ENCODE measurements at places on chromosomes 6 and 20. TPM values are rescaled to one million over a fixed set of nuclear protein-coding genes. Genes with fewer than 3 reads are reported as not detected.

The TREM1 gene
- not detected for total RNA-seq

The C6orf141 gene
- total RNA-seq: 0.17 TPM

The OR12D3 gene
- not detected for total RNA-seq

The C6orf58 gene
- total RNA-seq: not detected

The SNPH gene
- total RNA-seq: 2.4 TPM

The RIMS1 gene
- not detected for total RNA-seq

The PRKN gene
- 0.18 TPM for total RNA-seq

The TRIM38 gene
- total RNA-seq: 0.06 TPM

The BTNL2 gene
- total RNA-seq: not detected

The FRK gene
- total RNA-seq: 0.14 TPM

The COX4I2 gene
- not detected for total RNA-seq

The BFSP1 gene
- 0.98 TPM for total RNA-seq

The ZNF217 gene
- 79.3 TPM for total RNA-seq

The PTCRA gene
- not detected for total RNA-seq

Measured in G401 (cell line).